Activated T-cell treated with anti-CD3 and anti-CD28 coated beads, Interleukin-2, amount 50 U/mL, for 48 hours (primary cell): ENCODE measurements at places on chromosomes 3 and 15.

DNA sequence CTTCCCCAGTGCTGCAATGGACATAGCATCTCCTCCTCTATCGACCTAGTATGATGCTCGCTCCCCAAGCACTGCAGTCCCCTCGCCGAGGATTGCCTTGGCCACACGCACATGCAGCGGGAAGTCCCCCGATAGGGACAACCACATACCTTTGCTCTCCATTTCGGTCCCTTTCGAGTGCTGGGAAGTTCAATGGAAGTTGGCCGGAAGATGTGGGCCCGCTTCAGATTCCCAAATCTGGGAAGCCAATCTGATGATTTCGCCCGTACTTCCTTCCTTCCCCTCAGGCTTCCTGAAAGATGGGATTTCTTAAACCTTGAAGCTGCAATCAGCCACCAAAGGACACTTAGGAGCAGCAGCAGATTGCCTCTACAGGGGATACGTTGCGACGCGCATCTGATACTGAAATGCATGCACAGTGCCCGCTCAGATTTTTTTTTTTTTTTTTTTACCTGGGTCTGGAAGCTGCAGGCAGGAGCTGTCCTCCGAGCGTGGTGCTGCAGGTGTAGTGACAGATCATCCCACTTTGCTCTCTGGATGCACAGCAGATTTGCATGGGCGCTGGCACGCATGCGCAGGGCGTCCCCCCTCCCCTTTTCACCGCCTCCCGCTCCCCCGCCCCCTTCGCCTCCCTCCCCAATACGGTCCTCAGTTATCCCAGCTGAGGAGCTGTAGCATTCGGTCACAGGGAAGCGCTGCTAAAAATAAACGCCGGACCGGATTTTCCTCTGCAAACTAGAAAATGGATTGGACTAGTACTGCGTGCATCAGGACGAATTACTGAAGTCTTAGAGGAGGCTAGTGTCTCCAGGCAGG, at the start of gene FGF12:
Gene FGF12, minus strand, starts transcription at position 510 of the 816 bp plus-strand sequence.
- DNase-seq: no peak

DNA sequence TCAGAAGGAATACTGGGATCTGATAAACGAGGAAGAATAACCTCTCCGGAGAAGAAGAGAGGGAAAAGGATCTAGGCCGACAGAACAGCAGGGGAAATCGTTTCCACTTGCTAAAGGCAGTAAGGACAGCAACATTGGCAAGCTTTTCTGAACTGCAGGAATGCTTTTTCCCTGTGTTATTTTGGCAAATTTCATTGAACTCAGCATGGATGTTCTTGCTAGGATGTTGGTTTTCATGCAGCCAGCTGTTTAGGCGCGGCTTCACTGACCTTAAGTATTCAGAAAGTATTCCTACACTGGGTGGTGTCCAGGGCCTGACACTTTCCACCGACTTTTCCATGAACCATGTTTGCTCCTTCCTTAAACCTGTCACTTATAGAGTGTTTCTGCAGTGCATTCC, 489.7 kb downstream of the CNTN3 start:
- DNase-seq: no peak

- peak; percentile 78 for DNase-seq
Measured at GRCh38 chr15:29090617-29091466, 178.8 kb downstream of the NSMCE3 start.

DNA sequence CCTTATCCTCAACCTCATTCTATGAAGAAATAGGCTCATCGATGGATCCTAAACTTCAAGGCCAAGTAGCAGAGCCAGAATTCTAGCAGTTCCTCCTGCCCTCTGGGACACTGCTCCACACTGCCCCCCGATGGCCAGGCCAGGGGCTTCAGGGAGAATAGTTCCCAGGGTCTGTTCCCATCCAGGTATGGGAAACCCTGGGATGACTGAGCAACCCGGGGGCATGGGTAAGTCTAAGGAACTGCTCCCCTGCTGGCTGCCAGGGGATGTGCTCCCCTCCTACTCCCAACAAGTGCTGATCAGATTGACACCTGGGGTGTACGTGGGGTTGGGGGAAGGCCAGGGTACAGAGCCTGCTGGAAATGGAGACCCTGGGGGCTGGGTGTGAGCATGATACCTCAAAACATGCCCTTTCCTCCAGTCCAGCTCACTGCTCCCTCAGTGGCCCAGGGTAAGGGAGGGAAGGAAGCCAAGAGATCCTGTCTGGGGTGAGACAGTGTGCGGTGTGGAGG, 7.6 kb downstream of the ULK3 start:
- peak; percentile 70 for DNase-seq

GRCh38 chr15:99467338-99467720, 98.5 kb upstream of the MEF2A start:
- no peak for DNase-seq

DNA sequence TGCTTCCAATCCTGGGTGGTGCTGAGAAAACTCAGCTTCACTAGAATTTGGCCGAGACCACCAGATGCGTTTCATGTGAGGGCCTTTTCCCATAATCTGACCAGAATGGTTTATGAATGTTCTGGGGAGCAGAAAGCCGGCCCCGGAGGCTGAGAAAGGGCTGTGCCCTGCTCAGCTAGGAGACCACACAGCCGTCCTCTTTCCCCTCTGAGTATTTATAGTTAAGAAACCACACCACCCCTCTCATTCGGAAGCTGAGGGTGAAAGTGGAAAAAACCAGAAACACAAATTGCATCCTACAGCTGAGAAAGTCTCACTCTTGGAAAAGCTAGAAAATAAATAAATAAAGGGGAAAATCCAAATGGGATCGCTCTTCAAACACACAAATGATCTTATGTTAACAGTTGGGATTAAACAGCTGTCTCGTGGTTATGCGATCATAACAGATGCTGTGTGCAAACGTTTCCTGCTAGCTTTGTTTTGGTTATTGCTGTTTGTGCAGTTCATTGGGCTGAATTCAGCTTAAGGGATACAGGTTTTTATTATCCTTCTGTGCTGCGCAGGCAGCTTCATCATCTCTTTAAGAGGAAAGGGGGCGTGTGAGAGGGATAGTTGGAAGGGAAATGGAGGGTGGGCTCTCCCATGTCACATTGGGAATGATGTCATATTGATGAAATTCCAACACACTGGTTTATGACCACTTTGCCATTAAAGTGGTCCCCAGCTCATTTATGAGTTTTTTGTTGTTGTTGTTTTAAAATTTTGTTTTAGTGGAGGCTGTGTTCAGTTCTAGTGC, 1026.2 kb upstream of the NR2F2 start:
- no peak for DNase-seq

GRCh38 chr15:68114356-68114755, 60.2 kb downstream of the PIAS1 start:
- no peak for DNase-seq

DNA sequence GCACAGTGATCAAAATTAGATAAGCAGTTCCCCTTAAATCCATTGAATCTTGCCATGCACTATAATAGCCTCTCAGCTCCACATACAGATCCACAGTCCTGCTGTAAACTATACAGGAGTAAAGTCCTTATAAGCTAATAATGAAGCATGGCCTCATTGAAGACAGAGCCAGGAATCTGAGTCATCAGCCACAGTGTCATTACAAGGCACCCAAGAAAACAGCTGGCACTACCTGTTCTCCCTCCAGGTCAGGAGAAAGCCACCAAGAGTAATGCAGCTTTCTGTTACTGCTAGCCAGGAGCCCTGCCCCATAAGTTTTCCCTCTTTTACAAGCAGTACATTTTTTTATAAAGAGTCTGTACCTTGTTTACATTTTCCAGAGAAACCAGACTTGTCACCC, 27.3 kb downstream of the WDR49 start:
- DNase-seq: no peak

GRCh38 chr3:18656410-18656809, 231.3 kb upstream of the SATB1 start:
- no peak for DNase-seq

DNA sequence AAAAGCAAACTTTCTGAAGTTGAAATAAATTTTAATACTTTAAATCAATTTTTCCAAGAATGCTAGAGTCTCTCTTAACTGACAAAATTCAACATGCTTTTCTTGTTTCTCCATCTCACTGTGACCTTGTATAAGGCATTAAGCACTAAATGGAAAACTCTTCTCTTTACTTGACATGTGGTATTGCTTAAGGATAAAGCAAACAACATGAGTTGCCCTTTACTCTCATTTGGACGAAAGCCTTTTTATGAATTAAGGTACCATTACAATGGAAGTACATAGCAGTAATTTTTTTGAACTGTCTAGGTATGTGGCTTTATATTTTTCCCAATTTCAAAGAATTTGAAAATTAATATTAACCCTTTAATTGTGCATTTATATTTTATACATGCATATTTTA, 1.4 kb downstream of the STRIT1 start:
- no peak for DNase-seq

- no peak for DNase-seq
Measured at GRCh38 chr15:50224606-50225005, 40.9 kb downstream of the HDC start.

GRCh38 chr15:58546635-58547627, 115.1 kb downstream of the LIPC start:
- DNase-seq: no peak

DNA sequence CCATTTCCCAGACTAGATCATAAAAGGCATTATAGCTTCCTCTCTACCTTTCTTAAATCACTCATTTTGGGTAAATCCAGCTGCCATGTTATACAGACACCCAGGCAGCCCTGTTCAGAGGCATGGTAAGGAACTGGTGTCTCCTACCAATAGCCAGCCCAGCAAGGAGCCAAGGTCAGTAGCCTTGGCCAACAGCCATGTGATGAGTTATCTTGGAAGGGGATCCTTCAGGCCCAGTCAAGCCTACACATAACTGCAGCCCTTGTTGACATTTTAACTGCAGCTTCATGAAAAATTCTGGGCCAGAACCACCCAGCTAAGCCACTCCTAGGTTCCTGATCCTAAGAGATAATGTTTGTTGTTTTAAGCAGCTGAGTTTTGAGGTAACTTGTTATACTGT, 29.0 kb upstream of the ZMAT3 start:
- no peak for DNase-seq

DNA sequence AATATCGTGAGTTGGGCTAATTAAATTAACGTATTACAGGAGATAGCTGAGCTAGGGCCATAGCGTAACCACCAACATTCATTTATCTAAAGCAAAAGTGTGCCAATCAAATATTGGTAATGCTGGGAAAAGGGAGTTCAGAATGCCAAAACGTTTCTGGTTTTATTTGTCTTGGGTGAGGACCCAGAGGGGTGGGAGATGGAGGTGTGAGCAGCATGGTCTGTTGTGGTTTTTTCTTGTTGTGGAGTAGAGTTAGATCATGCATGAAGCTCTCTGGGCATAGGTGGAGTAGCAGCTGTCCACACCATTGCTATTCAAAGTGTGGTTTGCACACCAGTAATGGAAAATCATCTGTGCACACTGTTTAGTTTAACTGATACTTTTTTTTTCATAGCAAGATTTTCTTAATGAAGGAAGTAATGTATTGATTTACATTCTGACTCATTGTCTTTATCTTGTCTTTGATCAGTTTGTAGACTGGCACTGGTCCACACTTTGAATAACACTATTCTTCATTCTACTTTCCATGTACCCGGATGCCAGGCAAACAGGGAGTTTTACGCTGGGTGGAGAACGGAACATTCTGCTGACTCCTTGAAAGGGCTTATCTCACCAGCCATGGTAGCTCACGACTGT, 50.8 kb upstream of the CRTC3 start:
- no peak for DNase-seq

GRCh38 chr3:107221856-107222255, 155.4 kb upstream of the CCDC54 start:
- DNase-seq: no peak

- no peak for DNase-seq
Measured at GRCh38 chr3:113832477-113833164, 6.0 kb upstream of the GRAMD1C start.

DNA sequence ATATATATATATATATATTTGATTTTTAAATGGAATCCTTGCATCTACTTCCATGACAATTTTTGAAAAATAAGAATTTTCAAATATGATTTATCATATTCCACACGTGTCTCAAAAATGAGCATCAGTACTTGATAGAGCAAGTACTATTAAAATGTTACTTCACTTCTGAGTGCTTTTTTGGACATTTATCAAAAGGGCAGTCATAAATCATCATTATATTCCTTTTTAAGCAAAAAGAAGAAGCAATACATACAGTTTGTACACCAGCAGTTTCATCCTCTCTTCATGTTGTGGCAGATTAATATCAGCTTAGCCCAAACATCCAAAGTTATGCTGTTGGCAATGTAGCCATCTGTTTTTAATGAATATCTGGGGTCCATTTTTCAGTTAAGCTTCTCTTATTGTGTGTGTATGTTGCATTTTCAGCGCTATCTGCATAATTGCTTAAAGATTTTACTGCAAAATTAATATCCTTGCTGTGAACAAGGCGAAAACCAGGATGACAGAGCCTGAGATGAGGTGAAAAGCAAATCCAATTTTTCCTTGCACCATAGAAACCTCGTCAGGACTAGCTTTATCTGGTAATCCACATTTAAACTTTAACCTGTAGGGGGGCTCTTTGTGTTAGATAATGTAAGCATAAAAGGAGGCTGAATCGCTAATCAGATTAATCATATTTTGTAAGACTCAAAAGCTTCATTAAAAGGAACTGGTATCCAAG, 604.9 kb upstream of the AGTR1 start:
- no peak for DNase-seq

DNA sequence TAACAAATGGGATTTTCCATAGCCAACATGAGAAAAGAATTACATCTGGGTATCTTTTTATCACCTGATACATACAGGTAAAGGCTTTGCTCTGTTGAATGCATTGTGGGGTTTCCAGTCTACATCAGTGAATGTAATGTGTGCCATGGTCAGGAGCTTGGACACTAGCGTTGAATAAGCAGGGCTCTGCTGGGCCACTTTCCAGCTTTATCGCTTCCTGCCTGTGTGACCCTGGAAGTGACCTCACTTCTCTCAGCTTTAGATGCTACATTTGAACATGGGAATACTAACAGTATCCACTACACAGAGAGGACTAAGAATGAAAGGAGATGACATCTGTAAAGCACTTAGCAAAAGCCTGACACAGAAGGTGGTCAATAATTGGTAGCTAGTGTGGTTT, 40.1 kb downstream of the TTC23 start:
- no peak for DNase-seq

- DNase-seq: no peak
Measured at GRCh38 chr3:30615615-30616346, 9.4 kb downstream of the TGFBR2 start.

GRCh38 chr15:33701304-33701696, 267.0 kb upstream of the CHRM5 start:
- DNase-seq: no peak

DNA sequence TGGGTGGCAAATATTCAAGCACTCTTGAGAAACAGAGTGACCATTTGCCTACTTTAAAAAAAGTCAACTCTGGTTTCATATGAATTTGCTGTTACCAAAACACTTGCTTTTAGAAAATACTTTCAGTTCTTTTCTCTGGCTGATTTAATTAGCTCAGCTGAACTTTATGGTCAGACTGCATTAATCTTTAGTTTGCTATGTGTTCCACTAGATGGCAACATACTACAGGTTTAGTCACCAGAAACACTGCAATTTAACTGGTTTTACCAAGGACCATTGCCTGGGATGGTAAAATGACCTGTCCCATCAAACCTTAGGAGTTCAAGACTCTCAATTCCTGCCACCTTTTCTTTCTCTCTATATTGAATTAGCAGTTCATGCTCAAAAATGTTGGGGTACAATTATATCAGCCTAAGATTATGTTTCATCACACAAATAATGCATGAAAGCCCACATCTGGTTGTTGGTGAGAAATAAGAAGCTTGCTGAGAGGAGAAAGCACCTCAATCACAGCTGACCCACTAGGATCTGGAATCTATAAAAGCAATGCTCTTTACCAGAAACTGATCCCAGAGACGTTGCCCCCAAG, 14.2 kb downstream of the EIF4E3 start:
- no peak for DNase-seq

GRCh38 chr15:82098674-82099073, 52.9 kb upstream of the MEX3B start:
- no peak for DNase-seq
